ENCODE measurements at places on chromosomes 12 and 14.

DNA sequence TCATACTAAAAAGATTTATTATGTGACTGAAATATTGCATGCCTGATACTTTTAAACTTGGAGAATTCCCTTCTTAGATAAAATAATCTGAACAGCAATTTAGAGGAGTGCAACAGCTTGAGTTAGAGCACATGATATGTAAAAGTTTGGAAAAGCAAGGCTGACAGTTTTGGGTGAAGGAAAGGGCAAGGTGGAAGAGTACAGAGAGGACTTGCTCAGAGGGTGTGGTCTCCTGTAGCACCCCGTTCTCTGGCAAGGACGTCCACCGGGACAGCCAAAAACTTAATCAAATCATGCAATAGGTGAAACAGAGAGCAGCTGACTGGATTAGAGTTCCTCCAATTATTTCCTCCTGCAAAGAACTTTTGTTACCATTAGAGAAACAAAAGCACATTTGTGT lies 65.2 kb upstream of the PDZRN4 start:
- no peak for DNase-seq

- peak; percentile 34 for DNase-seq
Observed at GRCh38 chr12:3885277-3886094, 12.3 kb upstream of the PARP11 start.

DNA sequence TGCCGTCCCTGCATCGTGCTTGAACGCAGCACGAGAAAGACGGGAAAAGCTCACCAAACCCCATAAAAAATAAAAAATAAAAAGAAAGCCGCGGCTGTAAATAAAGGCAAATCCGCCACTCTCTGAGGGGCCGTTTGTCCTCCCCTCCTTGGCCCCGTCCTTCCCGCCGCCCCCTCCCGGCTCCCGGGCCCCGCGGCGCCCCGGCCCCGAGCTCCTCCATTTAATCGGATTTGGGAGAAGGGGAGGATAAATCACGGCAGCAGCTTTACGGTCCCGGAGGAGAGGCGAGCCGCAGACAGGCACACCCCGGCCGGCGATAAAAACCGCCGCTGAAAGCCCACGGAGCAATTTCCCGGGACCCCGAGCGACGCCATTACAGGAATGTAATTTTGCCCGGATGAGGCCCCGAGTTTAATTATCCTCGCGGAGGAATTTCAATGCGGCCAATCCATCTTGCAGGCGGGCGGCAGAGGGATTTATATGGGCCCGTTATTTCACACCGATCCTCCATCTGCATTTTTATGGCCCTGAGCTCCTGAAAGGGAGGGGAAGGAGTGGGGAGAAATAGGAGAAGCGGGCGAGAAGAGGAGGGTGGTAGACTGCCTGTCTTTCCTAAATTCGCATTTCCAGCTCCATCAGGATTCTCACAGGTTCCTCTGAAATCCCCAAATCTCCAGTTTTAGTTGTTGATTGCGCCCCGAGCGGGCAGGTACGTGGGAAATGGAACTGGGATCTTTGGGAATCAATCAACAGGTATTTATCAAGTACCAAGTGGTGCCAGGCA lies 1.3 kb upstream of the ATP5MC2 start:
- no peak for DNase-seq

DNA sequence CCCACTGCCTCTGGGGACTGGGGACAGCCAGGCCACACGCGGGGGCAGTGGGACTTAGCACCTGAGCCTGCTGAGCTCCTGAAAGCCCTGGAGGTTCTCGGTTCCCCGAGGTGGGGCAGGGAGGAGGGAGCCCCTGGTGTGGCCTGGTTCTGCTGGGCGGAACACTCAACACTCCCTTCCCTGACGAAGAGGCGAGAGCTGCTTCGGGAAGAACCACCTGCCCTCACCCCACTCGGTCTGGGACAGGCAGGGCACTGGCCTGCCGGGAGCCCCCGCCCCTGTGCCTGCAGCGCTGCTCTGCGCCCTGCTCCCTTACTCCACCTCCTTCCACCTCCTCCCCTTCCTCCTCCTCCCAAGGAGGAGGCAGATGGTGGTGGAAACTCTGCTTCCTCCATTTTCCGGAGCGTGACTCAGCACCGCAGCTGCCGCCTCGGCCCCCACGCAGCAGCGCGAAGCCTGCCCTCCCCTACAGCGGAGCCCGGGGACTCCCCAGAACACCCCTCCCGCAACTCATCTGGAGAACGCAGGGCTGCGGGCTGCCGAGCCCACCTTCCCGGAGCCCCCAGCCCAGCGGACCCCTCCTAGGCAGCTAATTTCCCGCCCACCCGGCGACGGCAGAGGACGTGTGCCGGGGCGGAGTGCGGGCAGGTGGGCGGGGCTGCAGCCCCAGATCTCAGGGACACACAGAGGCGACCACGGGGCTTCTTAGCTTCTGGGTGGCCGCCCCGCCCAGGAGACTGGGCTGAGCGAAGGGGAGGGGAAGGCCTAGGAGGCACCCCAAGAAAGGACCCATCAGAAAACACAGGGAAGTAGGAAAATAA lies 11.7 kb upstream of the INF2 start:
- peak; percentile 84 for DNase-seq

GRCh38 chr14:68137704-68138619 lies 318.4 kb downstream of the RAD51B start:
- peak; percentile 31 for DNase-seq

GRCh38 chr14:56276108-56276507 lies 157.9 kb downstream of the PELI2 start:
- no peak for DNase-seq

- no peak for DNase-seq
Observed at GRCh38 chr14:94408546-94409095, 20.2 kb upstream of the SERPINA1 start.

DNA sequence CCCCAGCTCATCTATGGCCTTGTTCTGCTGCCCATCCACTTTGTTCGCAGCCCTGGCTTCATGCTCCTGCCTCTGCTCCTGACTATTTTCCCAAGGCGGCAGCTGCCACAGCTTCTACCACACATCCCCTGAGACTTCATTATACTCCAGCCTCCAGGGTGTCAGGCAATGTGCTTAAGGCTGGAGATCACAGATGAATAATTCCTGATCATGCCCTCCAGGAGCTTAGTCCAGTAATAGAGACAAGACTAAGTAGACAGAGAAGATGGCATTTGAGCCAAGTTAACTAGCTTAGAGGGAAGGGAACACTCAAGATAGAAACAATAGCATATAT lies 7.1 kb downstream of the TAPBPL start:
- DNase-seq: no peak

GRCh38 chr14:71309756-71310155 lies 402.5 kb downstream of the PCNX1 start:
- DNase-seq: no peak

DNA sequence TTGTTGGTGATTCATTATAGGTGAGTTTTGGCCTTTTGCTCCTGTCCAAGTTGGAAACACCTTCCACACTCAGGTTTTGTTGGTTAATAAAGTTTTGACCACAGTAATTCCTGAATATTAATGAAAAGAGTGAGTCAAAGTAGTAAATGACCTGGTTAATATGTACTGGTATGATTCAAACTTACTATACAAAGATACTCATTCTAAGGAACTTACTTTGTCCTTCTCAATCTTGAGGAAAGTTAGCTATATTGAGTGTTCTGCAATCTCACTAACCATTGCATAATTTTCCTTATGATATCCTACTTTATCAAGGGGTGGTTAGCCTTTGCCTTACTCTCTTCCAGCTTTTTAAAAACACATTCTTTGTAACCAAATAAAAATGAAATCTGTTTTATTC lies 20.9 kb upstream of the HECTD1 start:
- no peak for DNase-seq

DNA sequence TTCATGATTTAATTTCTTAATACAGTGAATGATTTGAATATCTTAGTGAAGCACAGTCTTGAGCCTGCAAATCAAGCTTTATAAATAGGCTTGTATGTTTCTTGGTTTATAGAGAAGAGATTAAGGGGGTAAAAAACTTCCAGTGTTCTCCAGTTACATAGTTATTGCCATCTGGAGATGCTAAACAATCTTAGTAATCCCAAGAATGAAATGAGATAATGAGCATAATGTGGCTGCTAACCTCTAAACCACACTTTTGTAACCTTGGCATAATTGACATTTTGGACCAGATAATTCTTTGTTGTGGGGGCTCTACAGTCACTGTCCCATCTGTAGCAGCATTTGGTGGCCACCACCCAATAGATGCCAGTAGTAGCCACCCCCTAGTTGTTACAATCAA lies 316.8 kb downstream of the CCDC91 start:
- DNase-seq: no peak

DNA sequence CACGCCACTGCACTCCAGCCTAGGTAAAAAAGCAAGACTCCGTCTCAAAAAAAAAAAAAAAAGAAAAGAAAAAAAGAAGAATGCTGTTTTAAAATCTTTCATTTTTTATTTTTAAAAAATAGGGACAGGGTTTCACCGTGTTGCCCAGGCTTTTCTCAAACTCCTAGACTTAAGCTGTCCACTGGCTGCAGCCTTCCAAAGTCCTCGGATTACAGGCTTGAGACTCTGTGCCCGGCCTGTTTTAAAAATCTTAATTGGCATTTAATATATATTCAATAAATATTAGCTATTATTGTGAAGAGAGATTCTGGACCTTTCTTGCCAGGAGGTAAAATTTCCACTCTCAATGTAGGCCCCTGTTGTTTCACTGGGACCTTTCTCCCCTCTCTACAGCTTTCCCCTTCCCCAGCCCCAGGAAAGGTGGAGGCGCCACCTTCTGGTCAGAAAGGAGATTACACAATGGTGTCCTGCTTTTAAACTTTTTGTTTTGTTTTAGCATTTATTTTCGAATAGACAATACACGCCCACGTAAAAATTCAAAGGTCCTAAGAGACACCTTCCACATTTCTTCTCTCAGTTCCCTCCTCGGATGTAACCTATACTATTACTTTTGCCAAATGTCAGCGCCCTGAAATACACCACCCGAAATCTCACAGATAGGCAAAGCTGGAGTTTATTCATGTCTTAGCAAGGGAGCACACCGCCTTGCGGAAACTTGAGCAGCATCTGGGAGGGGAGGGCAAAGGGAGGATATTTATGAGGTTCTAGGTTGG lies 23.8 kb upstream of the PHC1 start:
- peak; percentile 65 for DNase-seq

- DNase-seq: no peak
Observed at GRCh38 chr14:24389226-24389848, 9.5 kb upstream of the NYNRIN start.

- DNase-seq: no peak
Observed at GRCh38 chr12:122917507-122918121, 21.7 kb upstream of the VPS37B start.

GRCh38 chr12:45666816-45667215 lies 62.7 kb upstream of the ARID2 start:
- no peak for DNase-seq

GRCh38 chr12:67534681-67535080 lies 113.9 kb upstream of the DYRK2 start:
- DNase-seq: no peak

GRCh38 chr12:92338671-92339070 lies 193.0 kb upstream of the BTG1 start:
- no peak for DNase-seq

GRCh38 chr12:103462675-103463074 lies 33.1 kb downstream of the C12orf42 start:
- DNase-seq: no peak

GRCh38 chr12:113896194-113896593 lies 69.9 kb downstream of the RBM19 start:
- no peak for DNase-seq

DNA sequence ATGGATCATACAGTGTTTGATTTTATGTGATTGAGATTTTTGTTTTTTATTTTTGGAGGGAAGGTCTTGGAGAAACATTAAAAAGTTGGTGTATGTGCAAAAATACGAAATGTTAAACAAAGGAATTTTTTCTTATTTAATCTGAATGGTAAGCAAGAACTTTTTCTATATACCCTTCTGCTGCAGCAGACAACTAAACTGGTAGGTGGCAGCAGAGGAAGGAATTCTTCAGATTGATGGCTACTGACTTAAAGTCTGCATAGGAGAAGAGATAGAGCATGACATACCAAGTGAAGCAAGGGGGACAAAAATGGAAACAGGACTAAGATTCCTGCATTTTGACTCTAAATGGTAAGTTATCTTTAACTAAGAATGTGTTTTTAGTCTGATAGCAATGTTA lies 42.0 kb upstream of the A2ML1 start:
- no peak for DNase-seq

DNA sequence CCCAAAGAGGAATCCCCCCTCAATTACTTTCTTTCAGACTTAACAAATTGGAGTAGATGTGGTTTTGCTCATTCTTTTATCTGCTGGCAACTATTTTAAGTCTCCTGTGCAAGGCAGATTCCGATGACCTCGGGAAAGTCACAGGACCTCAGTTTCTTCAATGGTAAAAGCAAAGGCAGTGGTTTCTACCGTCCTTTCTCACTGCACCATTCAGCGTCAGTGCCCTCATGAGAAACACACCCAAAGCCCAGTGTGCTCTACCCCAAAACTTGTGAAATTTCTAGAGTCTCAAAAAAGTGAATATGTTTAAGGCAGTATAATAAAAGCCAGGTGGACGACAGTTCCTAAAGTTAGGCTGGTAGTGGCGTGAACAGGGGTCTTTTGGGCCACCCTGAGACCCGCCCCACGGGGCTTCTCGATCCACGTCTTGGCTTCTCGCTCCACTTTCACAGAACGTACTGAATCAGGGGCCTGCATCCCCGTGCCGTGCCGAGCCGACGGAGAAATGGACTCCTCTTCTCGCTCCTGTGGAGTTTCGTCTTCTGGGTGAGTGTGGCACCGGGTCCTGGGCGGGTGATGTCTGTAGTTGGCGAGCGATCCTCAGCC lies 1.3 kb upstream of the ARHGAP5 start:
- DNase-seq: no peak

DNA sequence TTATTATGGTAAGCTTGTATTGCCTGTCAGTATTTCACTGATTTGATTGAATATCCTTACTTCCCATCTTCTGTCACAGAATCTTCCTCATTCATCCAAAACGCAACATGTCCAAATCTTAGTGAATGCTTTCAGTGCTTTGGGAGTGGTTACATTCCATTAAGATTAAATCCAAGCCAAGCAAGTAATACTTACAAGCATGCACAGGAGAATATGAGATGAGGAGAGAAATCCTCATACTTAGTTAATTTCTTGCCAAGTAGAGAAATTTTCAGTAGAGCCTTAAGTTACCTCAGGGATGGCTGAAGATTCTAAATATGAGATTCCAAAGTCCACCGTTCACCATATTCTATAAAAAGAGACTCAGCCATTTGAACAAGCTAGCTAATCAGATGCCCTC lies 316.0 kb downstream of the RAD51B start:
- DNase-seq: no peak

DNA sequence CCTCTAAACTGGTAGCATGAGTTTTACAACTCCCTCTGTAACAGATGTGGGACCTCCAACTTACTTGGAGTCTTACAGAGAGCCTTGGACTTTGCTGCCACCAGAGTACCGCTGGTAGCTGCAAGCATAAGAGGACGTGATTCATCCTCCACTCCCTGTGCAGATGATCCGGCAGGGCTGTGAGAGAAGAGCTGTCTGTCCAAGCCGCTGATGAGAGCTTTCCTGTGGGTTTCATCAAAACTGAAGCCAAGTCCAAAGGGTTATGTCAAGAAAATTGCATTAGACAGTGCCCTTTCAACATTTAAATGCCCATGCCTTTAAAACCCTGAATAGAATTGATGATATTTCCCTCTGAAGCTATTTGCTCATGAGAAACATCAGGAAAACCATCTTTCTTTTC lies 85.8 kb downstream of the LLPH start:
- no peak for DNase-seq

- no peak for DNase-seq
Observed at GRCh38 chr14:101241807-101242278, 319.5 kb upstream of the DIO3 start.

All from activated CD4-positive, alpha-beta T cell treated with anti-CD3 and anti-CD28 coated beads for 48 hours (primary cell).